HL-60 (cell line): ENCODE measurements at places on chromosomes 7 and 10.

DNA sequence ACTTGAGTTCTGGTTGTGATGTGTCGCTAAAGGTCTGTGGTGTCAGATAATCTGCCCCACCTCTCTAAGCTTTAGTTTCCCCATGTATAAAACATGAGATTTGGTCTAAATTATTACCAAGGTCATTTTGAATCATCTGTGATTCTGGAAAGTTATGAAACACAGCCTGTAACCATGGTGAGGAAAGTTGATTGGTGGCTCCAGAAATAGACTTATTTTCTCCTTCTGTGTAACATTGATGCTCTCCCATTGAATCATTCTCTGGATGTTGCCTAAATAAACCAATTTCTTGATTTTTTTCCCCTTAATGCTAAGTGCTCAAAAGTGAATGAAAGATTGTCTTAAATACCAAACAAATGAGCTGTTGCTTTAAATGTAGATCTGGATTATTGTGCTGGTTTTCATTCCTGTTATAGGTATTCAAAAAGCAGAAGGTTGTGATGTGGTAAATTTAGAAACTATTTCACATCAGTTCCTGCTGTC is 30.0 kb upstream of the PCGF5 start:
- DNase-seq = no peak

GRCh38 chr7:149825567-149826343 is 12.4 kb upstream of the ZNF862 start:
- no peak for DNase-seq

GRCh38 chr10:95288303-95288702 is 2.5 kb downstream of the PDLIM1 start:
- no peak for DNase-seq

DNA sequence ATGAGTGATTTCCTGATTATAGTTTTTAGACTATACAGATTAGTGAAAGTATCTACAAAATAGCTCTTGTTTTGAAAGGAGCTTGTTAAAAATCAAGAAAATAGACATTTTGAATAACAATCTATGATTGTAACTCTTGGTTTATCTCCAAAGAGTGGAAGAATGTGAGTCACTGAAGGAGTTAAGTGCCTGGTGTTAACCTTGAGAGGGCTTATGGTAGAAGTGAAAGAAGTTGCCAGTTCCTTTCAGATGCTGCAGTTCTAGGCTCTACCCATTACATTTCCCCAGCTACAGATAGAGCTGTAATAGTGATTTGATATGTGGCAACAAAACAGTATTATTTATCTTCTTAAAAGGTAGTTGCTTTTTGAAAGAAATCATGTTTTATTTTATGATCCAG is 12.7 kb downstream of the NRBF2 start:
- DNase-seq = no peak

DNA sequence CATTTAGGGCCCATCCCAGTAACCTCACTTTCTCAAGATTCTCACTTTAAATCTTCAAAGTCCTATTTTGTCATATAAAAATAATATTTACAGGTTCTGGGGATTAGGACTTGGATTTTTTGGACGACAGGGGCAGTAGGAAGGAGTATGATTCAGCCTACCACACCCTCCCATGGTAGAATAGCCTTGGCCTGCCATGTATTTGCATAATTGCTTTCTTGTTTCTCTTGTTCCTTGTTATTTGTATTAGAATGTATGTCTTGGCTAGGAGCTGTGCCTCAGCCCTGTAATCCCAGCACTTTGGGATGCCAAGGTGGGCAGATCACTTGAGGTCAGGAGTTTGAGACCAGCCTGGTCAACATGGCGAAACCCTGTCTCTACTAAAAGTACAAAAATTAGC is 92.5 kb downstream of the ELAPOR2 start:
- DNase-seq = no peak

DNA sequence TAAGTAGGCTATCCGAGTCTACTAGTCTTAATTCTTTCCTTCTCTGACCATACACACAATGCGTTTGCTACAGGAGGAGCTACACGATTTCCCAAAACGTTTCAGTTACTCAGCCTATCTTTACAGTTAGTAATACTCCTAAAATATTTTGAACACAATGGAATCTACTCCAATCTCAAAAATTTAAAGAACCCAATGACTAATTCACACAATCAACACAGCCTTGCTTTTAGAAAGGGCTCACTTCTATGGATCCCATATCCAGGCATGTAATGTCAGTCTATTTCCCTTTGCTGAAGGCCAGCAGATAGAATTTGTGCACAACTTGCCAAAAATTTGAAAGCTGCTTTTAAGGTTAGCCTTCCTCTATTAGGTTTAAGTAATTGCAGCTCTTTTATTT is 107.2 kb downstream of the VPS41 start:
- DNase-seq = no peak

DNA sequence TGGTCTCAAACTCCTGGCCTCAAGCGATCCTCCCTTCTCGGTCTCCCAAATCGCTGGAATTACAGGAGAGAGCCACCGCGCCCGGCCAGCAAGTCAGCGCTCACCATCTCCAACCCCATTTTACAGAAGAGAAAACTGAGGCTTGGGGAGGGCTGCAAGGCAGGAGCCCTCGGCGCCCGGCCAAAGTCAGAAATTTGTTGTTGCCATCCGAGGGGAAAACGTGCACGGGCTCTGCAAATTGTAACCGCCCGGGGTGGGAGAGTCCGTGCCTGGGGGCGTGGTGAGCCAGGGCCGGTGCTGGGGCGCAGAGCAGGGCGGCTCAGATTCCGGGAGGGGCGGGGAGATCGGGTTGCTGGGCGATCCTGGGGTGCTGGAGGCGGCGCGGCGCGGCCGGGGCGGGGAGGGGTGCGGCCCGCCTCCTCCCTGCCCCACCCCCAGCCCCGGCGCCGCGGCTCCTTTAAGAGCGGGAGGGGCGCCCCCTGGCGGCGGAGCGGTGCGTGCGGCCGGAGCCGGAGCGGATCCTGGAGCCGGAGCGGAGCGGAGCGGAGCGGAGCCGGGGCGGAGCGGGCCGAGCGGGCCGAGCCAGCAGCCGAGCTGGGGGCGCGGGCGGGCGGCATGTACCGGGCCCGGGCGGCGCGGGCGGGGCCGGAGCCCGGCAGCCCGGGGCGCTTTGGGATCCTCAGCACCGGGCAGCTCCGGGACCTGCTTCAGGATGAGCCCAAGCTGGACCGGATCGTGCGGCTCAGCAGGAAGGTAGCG is at the start of gene VPS37D:
TSS of gene VPS37D (plus strand) at position 488 of the 759 bp plus-strand sequence. CDS start at position 616, 128 bp downstream.
- peak; percentile 73 for DNase-seq

GRCh38 chr10:26407406-26407969 is 30.7 kb upstream of the APBB1IP start:
- DNase-seq = no peak

GRCh38 chr10:74092372-74092771 is 58.3 kb downstream of the AP3M1 start:
- DNase-seq = no peak

DNA sequence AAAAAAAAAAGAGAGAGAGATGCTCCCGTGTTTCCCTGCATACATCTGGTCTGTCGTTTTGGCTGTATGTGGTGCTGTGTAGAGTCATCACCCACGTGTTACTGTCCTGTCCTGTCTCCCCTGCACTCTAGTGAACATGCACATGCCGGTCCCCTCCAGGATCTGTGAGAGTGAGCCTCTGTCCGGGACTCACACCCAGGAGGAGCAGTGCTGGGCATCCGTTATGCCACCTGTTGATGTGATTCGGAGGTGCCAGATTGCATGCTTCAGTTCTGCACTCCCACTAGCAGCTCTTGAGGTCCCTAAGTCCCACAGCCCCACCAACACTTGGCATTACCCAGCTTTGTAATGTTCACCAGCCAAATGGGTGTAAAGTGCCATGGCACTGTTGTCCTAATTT is 16.4 kb downstream of the GHRHR start:
- DNase-seq = no peak

DNA sequence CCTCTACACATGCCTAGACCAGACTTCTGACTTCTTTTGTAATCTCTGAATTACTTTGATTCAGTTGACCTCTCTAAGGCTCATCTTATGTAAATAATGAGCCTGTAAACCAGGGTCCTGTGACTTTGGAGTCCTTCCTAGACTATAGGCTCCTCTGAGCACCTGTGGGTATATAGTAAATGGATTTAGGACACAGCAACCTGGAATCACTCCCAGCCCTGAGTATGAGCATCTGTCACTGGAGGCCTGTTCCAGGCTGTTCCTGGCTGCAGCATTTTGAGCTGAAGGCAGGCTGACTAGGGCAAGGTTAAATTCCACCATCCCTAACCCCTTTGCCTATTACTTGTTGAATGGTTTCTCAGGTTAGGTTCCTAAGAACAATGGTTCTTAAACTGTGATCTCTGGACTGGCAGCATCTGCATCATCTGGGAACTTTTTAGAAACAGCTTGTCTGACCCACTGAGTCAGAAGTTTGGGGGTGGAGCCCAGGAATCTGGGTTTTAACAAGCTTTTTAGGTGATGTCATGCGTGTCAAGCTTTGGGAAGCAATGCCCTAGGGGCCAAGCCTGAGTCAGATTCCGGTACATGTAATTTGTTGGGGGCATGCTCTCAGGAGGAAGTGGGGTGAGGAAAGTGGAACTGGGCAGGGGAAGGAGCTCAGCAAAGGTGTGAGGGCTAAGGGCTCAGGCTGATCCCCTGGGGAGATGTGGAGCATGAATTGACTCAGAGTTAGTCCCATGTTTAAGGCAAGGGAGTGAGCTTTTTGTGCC is 28.2 kb downstream of the MINDY4 start:
- no peak for DNase-seq

DNA sequence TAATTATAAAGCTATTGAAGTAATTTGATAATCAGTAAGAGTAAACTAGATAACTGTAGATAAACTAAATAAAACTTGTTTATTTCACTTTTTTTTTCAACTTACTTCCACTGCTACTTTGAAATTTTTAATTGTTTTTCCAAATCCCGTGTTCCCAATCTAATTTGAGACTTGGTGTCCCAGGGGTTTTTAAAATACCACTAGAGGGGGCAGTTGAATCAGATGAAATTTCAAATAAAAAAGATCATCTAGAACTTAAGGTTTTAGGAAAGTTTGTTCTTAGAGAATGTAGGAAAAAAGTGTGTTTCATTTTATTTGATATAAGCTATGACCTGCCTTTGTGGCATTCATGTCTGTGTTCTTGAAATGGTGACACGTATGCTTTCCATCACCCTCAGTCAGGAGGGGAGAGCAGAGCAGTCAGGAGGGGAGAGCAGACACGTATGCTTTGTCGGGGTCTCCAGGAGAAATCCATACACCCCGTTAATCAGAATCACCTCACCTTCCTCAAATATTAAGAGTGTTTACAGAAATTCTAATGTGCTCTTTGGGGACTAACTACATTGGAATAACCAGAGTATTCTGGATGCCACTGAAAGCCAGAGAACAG is 49.9 kb downstream of the C10orf67 start:
- no peak for DNase-seq

- no peak for DNase-seq
Measured at GRCh38 chr10:75771606-75772005, 340.2 kb downstream of the LRMDA start.

GRCh38 chr7:23742051-23742450 is 32.0 kb downstream of the STK31 start:
- DNase-seq = no peak
